Heart left ventricle (tissue), 16 donors: ENCODE measurements at places on chromosomes 7 and 10.

DNA sequence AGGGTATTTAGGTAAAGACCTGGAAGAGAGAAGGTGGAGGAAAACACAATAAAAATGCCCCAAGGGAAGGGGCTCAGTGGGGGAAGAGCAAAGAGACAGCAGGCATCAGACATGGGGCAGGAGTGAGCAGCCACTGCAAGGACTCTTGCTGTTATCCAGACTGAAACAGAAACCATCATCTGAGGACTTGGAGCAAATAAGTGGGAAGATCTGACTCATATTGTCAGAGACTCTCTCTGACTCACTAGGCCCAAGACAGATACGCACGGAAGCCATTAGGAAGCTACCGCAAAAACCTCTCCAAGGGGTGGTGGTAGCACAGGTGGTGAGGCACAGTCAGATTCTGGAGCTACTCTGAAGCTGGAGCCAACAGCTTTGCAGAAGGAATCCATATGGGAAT, 110.7 kb downstream of the RNF32 start:
- H3K4me1 ChIP-seq: no peaks in the 10 kb centered on the region
- H3K36me3 ChIP-seq: peaks cover 43% of the 10 kb centered on the region
- no peaks in the 10 kb centered on the region for H3K27me3 ChIP-seq
- H3K27ac ChIP-seq: no peak overlapping the region

- peaks cover 50% of the 10 kb centered on the region for H3K4me1 ChIP-seq
- no peak overlapping the region for H3K4me3 ChIP-seq
- peaks cover 8% of the 10 kb centered on the region for H3K36me3 ChIP-seq
- no peak overlapping the region for H3K27ac ChIP-seq
Observed at GRCh38 chr10:102612964-102613275, 31.4 kb upstream of the TRIM8 start.

DNA sequence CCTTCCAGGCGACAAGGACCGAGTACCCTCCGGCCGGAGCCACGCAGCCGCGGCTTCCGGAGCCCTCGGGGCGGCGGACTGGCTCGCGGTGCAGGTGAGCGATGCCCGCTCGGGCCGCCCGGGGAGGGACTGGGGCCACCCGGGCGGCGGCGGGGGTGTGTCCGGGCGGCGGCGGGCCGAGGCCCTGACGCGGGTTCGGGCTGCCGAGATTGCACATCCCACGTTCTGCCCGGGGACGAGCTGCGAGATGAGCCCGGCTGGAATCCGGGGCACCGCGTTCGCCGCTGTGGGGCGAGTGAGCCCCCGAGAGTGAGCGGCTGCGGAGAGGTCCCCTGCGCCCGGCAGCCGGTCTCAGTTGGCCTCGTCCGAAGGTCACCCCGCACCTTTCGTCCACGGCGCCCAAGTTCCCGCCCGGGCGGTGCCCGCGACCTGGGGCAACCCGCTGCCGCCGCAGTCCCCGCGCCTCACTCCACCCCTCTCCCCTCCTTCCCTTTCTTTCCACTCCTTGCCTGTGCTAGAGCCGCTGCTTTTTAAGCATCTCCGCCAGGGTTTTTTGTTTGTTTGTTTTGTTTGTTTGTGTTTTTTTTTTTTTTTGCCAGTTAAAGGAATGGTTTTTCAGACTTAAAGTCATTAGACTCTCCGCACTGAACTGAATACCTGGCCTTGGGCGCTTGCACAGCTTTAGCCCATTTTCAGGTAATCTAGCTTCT, 515 bp downstream of the RALA start:
- peak overlapping the region; percentile 92 for H3K27ac ChIP-seq
- H3K27me3 ChIP-seq: no peaks in the 10 kb centered on the region
- no peaks in the 10 kb centered on the region for H3K36me3 ChIP-seq
- peaks cover 6% of the 10 kb centered on the region for H3K4me1 ChIP-seq
- peak overlapping the region; percentile 87 for H3K4me3 ChIP-seq
- DNase-seq: peak; percentile 15

GRCh38 chr7:112271162-112271561, 64.7 kb downstream of the ZNF277 start:
- H3K4me3 ChIP-seq: no peak overlapping the region
- H3K36me3 ChIP-seq: no peaks in the 10 kb centered on the region
- no peak for DNase-seq
- no peak overlapping the region for H3K27ac ChIP-seq
- H3K27me3 ChIP-seq: no peaks in the 10 kb centered on the region

DNA sequence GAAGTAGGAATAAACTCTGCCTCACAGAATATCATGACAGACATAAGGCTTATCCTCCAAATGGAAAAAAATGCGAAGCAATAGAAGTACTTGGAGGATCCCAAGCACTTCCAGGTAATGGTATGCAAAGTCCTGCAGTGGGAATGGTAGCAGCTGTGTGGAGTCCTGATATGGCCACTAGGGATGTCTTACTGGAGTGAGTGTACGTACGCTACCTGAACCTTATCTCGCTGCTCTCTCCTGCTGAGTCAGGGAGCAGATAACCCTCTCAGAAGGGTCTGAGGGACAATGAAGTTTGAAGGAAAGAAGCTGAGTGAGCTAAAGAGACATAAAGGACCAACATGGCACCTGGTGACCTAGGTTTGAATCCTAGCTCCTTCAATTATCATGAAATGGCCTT, 42.2 kb downstream of the CH25H start:
- DNase-seq: no peak
- H3K4me3 ChIP-seq: no peak overlapping the region
- no peak overlapping the region for H3K27ac ChIP-seq
- no peaks in the 10 kb centered on the region for H3K36me3 ChIP-seq
- H3K4me1 ChIP-seq: no peaks in the 10 kb centered on the region

- H3K27me3 ChIP-seq: no peaks in the 10 kb centered on the region
- H3K36me3 ChIP-seq: no peaks in the 10 kb centered on the region
- no peaks in the 10 kb centered on the region for H3K4me1 ChIP-seq
Observed at GRCh38 chr10:92734301-92734700, 44.5 kb downstream of the HHEX start.

DNA sequence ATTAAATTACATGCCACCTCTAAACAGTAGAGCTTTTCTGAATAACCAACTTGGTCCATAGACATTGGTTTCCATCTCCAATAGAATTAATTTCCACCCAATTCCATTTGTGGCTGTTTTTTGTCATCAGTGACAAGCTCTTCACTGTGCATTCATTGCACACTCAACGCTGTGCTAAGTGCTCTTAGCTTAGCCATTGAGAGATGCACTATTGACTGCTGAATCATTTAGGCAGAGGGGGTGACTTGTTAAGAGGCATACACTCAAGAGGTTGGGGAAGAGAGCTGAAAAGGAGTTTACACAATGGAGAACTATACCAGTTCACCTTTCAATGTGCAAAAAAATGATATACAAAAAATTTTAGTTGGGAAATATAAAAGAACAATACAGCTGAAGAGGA, 31.9 kb upstream of the CBLL1 start:
- H3K27ac ChIP-seq: no peak overlapping the region
- H3K36me3 ChIP-seq: no peaks in the 10 kb centered on the region
- H3K4me1 ChIP-seq: no peaks in the 10 kb centered on the region
- no peaks in the 10 kb centered on the region for H3K27me3 ChIP-seq
- no peak overlapping the region for H3K4me3 ChIP-seq
- no peak for DNase-seq

DNA sequence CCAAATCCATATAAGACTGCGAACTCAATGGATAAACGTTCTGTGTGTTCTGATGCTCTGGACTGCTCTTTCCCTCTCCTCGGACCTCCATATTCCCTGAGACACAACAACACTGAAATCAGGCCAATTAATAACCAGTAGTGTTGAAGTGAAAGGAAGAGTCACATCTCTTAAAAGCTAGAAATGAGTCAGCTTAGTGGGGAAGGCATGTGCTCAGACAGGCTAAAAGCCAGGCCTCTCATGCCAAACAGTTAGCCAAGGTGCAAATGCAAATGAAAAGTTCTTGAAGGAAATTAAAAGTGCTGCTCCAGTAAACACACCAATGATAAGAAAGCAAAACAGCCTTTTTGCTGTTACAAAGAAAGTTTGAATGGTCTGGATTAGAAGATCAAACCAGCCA, 29.3 kb downstream of the TNS3 start:
- H3K4me1 ChIP-seq: peaks cover 16% of the 10 kb centered on the region
- no peak overlapping the region for H3K4me3 ChIP-seq
- H3K27me3 ChIP-seq: no peaks in the 10 kb centered on the region
- DNase-seq: no peak

DNA sequence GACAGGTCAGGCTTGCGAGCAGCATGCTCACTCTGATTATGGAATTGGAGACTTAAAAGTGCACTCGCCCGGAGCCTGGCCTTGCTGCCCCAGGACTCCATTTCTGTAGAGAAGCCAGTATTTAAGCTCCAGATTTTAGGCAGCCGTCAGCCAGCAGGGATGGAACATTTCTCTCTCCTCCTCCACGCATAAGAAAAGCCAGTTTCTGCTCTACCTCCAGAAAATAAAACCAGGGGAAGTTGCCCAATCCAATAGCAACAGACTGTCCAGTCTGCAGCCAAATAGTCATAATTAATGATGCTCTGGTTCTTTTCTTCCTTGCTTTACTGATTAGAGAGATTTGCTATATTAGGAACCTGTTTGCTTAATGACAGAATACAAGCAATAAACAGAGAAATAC, 203.2 kb downstream of the GFRA1 start:
- H3K27me3 ChIP-seq: no peaks in the 10 kb centered on the region
- no peaks in the 10 kb centered on the region for H3K4me1 ChIP-seq
- H3K36me3 ChIP-seq: no peaks in the 10 kb centered on the region
- H3K4me3 ChIP-seq: no peak overlapping the region
- no peak overlapping the region for H3K27ac ChIP-seq

DNA sequence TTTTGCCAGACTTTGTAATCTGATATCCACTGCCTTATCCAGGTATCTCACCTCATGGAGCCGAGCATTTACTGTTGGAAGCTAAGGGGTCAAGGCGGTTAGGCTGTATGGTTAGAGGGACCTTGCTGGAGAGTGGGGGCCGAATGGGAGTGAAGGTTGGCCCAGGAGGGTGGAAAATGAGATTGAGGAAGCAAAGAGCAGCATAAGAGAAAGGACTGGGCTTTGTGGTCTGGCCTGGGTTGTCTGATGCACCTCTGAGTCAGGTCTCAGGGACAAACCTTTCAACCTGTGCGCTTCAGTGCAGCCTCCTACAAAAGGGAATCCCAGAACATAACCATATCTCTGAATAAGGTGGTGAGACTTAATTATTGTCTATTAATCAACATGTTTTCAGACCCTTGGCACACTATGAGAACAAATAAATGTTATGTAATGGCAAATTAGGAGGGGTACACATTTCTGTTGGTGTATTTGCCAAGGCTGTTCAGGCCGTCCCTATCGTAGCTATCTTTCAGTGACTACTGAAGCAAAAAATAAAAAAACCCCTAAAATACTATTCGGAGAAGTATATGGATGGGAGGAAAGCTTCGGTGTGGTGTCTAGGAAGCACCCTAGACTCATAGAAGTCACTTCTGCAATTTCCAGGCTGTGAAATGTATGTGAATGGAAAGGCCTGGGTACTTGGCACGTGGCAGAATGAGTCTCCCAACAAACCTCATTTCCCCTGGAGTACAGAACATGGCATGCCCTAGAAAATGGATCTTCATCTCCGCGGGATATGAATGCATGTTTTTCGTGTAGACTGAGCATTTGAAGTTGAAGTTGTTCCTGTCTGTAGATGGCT, 4.3 kb downstream of the CAMK1D start:
- H3K4me1 ChIP-seq: peaks cover 22% of the 10 kb centered on the region
- no peak for DNase-seq
- H3K27ac ChIP-seq: no peak overlapping the region
- no peak overlapping the region for H3K4me3 ChIP-seq
- no peaks in the 10 kb centered on the region for H3K36me3 ChIP-seq

GRCh38 chr10:110426294-110427181, 71.2 kb upstream of the DUSP5 start:
- no peak for DNase-seq
- H3K27ac ChIP-seq: peak overlapping the region; percentile 52
- H3K4me3 ChIP-seq: no peak overlapping the region
- no peaks in the 10 kb centered on the region for H3K4me1 ChIP-seq
- H3K36me3 ChIP-seq: no peaks in the 10 kb centered on the region
- H3K27me3 ChIP-seq: no peaks in the 10 kb centered on the region

DNA sequence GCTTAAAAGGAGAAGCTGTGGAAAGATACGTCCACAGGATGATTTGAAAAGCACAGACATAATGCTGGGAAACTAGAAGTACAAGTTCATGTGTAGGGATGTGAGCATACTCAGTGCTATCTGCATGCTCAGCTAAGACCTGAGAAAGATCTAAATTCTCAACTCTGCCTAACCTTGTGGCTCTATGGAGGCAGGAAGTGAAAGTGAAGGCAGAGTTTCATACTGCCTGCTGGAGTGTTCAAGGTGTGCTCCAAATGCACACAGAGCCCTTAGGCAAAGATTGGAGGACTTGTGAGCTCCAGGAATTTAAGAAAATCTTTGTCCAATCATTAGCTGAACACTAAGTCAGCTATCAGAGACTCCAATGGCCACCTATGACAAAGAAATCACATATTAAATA, 190.9 kb downstream of the RNLS start:
- no peaks in the 10 kb centered on the region for H3K27me3 ChIP-seq
- H3K4me3 ChIP-seq: no peak overlapping the region
- H3K4me1 ChIP-seq: peaks cover 11% of the 10 kb centered on the region

DNA sequence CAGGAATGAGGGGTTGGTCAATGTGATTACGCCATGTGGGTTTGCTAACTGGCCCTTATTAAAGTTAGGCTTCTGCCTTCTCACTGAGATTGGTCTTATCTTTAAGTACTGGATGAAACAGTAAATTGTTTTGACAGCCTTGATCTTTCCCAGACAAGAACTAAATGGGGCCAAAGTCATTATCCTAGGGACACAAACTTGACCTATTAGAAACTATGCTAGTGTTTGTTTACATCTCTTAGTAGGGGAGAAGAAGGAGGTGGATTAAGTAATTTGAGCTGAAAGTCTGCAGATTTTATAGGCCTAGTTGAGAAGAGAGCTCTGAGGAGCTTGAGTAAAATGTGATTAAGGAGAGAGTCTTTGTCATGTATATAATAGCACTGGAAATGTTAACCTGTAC, 386.9 kb downstream of the HTR7 start:
- H3K27me3 ChIP-seq: no peaks in the 10 kb centered on the region
- no peak overlapping the region for H3K27ac ChIP-seq
- H3K36me3 ChIP-seq: no peaks in the 10 kb centered on the region

DNA sequence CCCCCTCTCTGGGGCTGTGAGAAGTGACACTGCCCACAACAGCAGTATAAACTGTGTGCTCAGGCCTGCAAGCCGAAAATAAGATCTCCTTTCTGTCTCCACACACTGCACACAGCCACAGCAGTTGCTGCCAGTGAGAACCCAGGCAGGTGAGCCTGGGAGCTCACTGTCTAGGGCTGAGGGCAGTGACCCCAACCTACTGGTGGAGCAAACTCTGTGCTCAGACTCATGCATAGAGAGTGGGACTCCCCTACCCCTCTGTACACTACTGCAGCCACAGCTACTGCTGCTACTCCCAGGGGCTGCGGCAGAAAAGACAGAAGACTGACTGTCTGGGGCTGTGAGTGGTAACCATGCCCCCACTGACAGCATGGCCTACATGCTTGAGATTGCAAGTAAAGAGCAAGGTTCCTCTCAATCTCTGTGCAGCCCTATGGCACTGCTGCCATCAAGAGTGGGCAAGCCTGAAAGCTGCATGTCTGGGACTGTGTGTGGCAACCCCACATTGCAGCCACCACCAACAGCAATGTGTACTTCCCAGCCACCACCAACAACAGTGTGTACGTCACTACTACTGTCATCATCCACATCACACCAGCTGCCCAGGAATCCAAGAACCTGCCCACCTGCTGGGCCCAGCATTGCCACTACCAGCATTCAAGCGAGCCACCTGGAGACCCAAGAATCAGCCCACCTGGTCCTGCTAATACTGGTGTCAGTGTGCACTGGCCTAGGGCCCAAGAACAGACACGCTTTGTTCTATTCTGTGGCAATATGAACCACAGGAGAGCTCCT, 226.1 kb downstream of the XPNPEP1 start:
- no peaks in the 10 kb centered on the region for H3K4me1 ChIP-seq
- H3K27me3 ChIP-seq: no peaks in the 10 kb centered on the region
- no peak overlapping the region for H3K4me3 ChIP-seq
- H3K27ac ChIP-seq: no peak overlapping the region
- H3K36me3 ChIP-seq: no peaks in the 10 kb centered on the region
- DNase-seq: no peak
